H7 (cell line): ENCODE measurements at places on chromosomes 1 and 21.
A peak's percentile ranks its signal among the peaks of the same experiment; 100 is the strongest.

GRCh38 chr1:94727846-94728715 lies 92.1 kb upstream of the SLC44A3 start:
- DNase-seq, result no peak

DNA sequence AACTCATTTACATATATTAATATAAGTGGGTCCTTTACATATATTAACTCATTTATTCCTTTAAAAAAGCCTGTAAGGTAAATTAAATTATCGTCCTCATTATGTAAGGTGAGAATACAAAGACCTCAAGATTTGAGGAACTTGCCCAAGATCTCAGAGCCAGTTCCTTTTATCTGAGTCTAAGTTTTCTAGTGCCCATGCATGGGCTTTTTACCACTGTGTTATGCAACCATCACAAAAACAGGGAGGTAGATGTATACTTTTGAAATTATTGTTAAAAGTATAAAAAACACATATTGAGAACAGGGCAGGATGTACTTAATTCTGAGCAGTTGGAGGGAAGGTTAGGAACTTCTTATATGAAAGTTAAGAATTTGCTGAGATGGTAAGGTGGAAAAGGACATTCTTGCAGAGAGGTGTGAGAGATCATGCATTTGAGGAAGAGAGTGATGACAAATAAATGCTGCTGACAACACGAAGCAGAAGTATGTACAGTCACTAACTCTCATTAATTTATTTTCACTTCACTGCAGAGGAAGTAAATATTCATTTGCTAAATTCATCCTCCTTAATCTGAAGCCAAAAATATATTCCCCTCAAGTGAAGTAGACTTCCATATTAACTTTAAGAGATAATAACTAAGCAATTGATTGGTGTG lies 28.9 kb upstream of the LYPLAL1 start:
- no peak for DNase-seq

DNA sequence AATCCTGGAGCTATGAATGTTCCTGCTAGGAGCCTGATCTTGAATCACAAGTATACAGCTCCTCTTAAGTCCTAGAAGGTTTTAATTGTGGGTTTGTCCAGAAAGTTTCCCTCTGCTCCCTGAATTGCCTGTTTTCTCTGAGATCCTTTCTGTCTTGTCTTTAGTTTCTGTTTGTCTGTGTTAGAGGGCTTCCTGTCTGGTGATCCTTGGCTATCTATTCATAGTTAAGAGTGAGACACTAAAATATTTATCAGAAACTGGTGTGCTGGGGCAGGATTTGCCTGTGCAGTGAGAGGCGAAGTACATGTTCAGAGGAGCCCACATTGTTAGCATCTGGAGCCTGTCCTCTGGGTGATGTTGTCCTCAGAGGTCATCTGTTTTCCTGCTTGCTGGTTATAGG lies 45.4 kb downstream of the ETS2 start:
- DNase-seq, result no peak

- no peak for DNase-seq
Measured at GRCh38 chr1:154822233-154822632, 47.8 kb downstream of the KCNN3 start.

- DNase-seq, result no peak
Measured at GRCh38 chr1:203521074-203521794, 27.3 kb downstream of the OPTC start.

GRCh38 chr1:117036018-117036461 lies 24.1 kb upstream of the TTF2 start:
- DNase-seq, result peak; percentile 41

GRCh38 chr21:45033791-45034555 lies 40.4 kb upstream of the ADARB1 start:
- peak; percentile 50 for DNase-seq

DNA sequence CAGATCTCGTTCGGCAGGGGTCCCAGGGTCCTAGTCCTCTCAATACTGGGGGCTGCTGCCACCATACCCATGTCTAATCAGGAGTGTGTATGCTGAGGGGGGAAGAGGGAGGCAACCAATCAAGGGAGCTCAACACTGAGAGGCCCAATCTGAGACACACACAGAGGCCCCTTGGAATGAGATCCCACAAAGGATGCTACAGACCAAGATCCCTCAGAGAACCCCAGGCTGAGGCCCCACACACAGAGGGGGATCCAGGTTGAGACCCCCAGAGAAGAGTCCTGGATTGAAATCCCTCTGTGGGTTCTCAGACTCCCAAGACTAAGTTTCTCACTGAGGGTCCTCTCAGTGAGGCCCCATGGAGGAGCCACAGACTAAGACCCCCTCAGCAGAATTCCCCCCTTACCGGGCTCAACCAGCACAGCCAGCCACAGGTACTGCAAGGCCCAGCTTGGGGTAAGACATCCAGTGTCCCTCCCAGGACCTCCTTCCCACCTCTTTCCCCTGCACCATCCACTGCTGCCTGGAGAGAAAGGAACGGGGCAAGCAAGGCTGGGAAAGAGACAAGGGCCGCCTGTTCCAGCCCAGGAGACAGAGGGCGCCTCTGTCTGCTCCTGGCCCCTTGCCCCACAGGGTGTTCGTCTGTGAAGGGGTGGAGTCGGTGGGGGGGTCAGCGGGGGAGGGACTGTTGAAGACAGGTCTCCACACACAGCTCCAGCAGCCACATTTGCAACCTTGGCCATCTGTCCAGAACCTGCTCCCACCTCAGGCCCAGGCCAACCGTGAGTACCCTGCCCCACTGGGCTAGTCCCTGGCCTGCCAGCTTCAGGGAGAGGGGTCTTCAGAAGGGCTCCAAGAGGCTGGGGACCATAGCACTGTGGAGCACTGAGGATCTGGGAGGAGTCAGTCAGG lies at the start of gene S100A1:
S100A1 (plus strand) TSS at position 720 of the 912 bp plus-strand sequence. CDS start 2,088 bp downstream, outside the sequence.
- peak; percentile 54 for DNase-seq

DNA sequence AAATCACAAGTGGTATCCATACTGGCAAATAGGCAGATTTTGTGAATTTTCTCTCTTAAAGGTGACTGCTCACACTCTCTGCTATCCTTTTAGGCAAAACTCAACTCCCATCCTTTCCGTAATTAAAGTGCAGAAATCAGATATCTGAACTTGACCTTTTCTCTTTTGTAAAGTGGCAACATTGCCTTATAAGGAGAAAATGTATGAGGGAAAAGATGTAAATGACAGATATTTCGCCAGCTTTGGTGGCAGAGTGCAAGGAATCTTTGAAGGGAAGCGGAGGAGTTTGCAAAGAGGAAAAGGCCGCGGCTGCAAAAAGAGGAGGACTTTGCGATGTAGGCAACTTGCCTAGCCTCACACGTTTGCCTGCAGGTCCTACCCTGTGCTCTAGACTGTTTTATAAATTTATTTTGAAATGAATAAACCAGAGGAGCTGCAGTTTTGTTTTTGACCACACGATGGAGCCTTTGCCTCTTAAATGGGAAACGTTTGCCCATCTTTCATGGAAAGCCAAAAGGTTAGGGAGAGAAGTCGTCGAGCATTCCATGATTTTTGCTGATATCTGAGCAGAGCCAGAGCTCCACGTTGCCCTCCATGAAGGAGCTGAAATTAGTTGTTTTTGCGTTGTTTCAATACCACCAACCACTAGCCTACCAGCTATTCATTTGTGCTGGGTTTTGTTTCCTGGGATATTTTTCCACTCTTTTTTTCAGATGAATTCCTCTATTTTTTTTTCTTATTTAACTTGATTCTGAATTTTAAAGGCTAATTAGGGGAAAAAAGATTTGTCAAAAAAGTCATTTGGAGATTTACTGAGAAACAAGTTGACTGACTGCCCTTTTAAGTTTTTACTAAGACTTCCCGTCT lies 242.3 kb downstream of the LMX1A start:
- peak; percentile 62 for DNase-seq

DNA sequence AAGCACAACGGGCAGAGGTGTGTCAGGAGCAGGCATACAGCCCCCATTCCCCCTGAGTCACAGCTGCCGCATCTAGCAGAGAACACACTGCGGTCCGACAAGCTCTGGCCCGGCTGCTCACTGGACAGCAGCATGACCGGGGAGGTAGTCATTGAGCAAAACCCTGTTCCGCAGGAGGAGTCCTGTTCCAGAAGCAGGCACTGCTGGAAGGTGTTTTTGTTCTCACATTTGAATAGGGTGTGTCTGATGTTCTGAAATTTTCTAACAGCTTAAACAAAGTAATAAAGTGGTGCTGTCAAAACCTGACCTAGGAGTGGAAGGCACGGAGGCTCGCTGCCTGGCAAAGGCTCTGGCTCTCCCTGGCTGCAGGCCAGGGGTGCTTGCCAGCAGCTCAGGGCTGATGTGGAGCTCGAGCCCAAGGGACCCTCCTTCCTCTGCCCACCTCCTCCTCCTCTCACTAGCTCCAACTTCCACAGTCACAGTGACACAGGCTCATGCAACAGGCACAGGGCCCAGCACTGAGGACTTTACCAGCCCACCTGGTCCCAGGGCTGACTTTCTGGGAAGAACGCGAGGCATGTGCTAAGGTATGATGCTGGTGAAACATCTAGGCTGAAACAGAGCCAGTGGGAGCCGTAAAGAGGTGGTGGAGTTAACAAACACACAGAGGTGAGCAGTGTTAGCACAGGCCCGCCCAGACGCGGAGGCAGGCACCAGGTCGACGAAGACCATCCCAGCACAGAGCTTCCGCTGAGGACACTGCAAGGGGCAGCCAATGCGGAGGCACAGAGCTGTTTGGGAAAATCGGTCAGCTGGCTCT lies 118.6 kb upstream of the IFFO2 start:
- DNase-seq, result no peak

- DNase-seq, result peak; percentile 22
Measured at GRCh38 chr1:171141688-171142415, 43.2 kb upstream of the FMO2 start.

- DNase-seq, result no peak
Measured at GRCh38 chr1:198486903-198487302, 53.6 kb downstream of the ATP6V1G3 start.

DNA sequence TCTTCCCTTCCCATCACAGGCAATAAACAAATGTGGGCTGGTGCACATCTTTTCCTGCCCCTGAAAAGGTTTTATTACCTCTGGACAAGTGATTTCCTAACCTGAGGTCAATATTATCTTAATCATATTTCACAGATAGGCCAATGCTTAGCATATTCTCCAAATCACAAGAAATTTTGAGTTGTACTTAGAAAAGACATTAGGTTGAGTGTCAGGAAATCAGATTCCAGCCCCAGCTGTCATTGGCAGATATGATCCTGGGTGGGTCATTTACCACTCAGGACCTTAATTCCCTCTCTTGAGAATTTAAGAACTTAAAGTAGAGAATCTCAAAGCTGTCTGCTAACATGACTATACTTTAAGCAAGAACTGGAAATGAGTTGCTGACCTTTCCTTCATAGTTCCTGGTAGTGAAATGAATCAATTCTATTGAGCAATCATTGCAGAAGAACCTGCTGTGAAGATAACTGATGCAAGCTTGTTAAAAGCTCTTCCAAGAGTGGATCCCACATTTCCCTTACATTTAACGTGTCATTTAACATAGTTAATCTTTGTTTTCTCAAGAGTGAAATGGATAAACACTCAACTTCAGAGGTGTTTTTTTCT lies 46.4 kb upstream of the CR2 start:
- no peak for DNase-seq

DNA sequence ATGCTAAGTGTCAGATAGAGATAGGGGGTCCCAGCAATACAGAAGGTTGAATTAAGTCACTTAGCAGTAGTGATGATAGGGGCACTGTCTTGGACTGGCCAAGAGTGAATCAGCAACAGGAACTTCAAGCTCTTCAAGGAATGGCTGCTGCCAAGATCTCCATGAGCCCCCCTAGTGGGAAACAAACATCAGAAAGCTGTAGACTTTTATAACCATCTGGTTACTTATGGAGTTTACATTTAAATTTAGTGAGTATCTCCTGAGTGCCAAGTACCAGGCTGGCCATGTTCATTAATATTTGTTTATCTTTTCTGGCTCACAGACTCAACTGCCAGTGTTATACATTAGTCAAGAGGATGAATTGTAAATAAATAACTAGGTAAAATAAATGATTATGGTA lies 327.3 kb downstream of the TTLL7 start:
- no peak for DNase-seq

DNA sequence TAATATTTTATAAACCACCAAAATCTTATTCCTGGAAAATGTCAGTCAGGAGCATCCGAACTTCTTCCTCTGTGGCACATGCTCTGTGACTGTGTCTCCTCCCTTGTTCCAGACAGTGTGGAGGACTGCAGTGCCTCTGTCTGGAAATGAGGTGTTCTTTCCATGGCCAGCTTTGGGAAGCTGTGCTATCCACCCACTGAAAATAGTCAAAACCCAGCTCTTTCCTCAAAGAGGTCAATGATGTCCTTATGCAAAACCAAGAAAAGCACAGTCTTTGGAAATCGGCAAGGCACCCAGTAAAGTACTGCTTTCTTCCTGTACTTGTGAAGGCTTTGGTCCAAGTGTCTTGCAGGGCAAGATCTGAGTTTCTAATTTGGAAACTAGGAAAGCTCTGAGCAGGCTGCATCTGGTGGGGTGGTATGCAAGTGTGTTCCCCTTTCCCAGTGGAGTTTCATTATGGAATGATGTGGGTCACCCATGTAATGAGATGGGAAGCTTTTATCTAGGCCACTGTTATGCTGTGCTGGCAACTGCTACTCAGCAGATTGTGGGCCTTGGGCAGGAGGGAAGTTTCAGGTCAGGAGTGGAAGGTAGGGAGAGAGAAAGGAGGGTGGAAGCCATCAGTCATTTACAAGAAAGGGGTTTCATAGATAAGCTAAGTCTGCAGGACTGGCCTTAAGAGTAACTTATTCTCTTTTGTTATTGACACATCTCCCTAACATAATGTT lies 6.0 kb downstream of the KIAA0040 start:
- DNase-seq, result no peak

DNA sequence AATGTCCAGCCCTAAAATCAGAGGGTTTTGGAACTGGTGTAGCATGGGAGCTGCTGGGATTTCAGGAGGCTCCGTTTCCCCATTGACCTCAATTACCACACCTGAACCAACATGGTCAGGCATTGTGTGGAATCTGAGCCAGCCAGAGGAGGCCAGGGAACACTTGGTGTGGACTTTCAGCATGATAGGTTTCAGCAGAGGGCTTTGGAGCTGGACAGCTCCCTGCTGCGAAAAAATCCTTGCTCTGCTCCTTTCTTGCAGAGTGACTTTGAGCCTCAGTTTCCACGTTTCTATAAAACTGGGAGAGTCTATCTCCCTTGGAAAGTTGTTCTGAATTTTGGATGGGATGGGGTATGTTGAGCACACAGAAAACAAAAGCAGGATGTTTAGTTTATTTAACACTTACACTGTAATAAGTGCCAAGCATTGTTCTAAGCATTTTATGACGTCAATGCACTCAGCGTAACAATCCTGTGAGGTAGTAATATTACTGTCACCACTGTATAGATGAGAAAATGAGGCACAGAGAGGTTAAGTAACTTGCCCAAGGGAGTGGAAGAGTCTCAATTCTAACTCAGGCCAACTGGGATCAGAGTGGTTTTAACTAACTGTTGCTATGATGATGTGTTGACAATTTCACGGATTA lies 168.0 kb downstream of the GRIK3 start:
- no peak for DNase-seq

- no peak for DNase-seq
Measured at GRCh38 chr21:40685141-40685540, 161.8 kb downstream of the DSCAM start.
